ENCODE measurements at places on chromosomes 16 and 17. TPM values are rescaled to one million over a fixed set of nuclear protein-coding genes. Genes with fewer than 3 reads are reported as not detected.

Gene CD19
- not detected for polyA plus RNA-seq

Gene SNRNP25
- 61.9 TPM for polyA plus RNA-seq

Gene HNF1B
- not detected for polyA plus RNA-seq

Gene OR2C1
- not detected for polyA plus RNA-seq

Gene FOXJ1
- polyA plus RNA-seq, result not detected

Gene KLHDC4
- 51.2 TPM for polyA plus RNA-seq

Gene CIITA
- 0.23 TPM for polyA plus RNA-seq

Gene OR1F1
- 0.71 TPM for polyA plus RNA-seq

Gene C17orf78
- polyA plus RNA-seq, result not detected

GRCh38 chr17:55776271-55776670, 25.4 kb downstream of the PCTP start:
- no peak overlapping the region for H3K27ac ChIP-seq
- no peak for DNase-seq
- H3K36me3 ChIP-seq, result peaks cover 64% of the 10 kb centered on the region

DNA sequence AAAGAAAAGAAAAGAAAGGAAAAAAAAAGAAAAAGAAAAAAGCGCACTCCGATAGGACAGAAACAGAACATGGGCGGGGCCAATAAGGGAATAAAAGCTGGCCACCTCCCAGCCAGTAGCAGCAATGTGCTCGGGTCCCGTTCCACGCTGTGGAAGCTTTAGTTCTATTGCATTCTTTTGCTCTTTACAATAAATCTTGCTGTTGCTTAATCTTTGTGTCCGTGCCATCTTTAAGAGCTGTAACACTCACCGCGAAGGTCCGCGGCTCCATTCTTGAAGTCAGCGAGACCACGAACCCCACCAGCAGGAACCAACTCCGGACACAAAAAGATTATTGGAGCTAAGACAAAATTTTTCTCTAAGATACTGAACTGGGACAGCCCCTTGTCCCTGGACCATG, 3.1 kb upstream of the ARL5C start:
- no peak overlapping the region for H3K4me3 ChIP-seq
- no peaks in the 10 kb centered on the region for H3K27me3 ChIP-seq
- H3K36me3 ChIP-seq, result no peaks in the 10 kb centered on the region
- peaks cover 3% of the 10 kb centered on the region for H3K4me1 ChIP-seq
- DNase-seq, result no peak

DNA sequence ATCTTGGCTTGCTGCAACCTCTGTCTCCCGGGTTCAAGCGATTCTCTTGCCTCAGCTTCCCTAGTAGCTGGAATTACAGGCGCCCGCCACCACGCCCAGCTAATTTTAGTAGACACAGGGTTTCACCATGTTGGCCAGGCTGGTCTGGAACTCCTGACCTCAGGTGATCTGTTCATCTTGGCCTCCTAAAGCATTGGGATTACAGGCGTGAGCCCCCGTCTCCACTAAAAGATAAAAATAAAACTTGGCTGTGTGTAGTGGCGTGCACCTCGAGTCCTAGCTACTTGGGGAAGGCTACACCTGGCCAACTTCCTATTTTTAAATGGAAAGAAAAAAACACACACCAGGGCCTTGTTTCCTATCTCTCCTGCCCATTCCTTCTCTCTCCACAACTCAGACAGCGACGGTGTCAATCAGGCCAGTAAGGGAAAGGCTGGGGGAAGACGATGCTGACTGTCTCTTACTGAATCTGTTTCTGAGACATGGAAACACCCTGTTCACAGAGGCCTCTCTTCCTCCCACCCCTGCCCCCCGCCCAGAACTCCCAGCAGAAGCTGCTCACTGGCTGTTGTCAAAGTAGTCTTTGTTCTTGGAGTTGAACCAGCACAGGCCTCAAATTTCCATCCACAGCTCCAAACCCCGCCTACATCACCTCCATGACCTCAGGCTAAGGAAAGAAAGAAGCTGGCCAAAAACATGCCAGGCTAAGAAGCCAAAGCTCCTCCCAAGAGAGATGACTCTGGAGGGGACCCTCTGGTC, 96.6 kb downstream of the NXN start:
- no peak overlapping the region for H3K4me3 ChIP-seq
- no peaks in the 10 kb centered on the region for H3K36me3 ChIP-seq
- H3K27ac ChIP-seq, result no peak overlapping the region
- H3K4me1 ChIP-seq, result no peaks in the 10 kb centered on the region
- no peak for DNase-seq
- H3K27me3 ChIP-seq, result peaks cover 13% of the 10 kb centered on the region

DNA sequence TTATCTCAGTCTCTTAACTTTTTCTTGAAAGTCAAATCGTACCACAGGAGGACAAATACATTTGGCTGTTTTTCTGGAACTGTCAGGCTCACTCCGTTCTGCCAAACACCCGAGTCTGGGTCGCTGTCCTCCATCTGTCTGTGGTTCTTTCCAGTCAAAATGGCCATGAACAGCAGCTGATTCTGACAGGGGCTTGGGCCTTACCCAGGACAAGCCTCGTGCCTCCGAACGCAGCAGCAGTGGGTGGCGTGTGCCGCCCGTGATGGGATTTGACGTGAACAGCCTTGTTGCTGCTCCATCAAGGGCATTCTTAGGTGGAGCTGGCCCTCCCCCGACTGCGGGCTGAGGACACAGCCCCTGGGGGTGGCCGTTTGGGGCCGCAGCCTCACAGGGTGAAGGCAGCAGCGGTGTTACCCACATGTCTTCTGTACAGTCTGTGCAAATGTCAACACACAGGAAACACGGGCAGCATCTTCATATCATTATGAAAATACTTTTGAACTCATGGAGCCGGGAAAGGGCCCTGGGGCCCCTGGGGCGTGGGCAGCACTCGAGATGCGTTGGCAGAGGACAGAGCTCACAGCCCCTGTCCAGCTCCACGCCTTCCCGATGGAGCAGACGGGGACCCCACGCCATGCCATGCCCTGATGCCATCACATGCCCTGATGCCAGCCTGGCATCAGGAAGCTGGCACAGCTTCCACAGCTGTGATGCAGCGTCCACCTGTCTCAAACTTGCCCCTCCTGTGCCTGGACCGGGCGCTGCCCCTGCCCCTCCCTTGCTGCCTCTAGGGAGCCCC, 8.6 kb upstream of the ACSF3 start:
- H3K4me3 ChIP-seq, result no peak overlapping the region
- no peaks in the 10 kb centered on the region for H3K36me3 ChIP-seq
- H3K27me3 ChIP-seq, result peaks cover 36% of the 10 kb centered on the region
- H3K27ac ChIP-seq, result no peak overlapping the region
- DNase-seq, result no peak
- H3K4me1 ChIP-seq, result peaks cover 3% of the 10 kb centered on the region

DNA sequence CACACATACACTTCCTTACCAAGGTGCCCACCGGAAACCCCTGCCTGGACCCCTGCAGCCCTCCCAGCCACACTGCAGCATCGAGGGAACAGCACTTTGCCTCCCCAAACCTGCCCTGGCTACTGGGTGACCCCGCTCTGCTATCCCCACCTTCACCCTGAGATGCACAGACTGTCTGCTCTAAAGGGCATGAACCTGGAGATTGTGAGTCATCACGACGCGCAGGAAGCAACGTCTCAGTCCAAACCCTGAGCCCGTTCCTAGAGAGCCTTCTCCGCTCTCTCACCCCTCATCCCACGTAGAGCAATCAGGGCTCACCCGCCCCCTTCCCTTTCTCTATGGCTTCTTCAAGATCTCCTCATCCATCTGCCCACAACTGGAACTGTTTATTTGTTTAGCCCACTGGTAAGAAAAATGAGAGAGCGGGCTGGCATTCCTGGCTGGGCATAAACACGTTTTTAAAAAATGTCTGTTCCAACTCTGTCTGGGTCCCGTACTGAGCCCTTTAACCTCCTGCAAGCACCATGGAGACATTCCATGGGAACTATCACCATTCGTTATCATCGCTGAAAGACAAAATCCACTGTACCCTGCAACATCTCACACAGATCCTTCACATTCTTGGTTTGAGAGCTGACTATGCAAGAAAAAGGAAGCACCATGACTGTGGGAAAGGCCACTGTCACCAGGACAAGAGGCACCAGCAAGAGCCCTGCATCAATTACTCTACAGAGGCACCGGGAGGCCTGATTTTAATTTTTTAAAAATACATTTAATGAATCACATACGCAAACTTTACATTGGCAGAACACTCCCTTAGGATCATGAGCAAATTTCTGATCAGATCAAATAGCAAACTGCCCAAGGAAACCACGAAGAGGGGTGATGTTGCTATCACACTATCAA, 28.2 kb downstream of the ZFHX3 start:
- DNase-seq, result no peak
- H3K27ac ChIP-seq, result peak overlapping the region; percentile 50
- H3K27me3 ChIP-seq, result no peaks in the 10 kb centered on the region

GRCh38 chr16:4647644-4647980, 23.0 kb downstream of the MGRN1 start:
- DNase-seq, result no peak
- H3K27me3 ChIP-seq, result no peaks in the 10 kb centered on the region
- no peaks in the 10 kb centered on the region for H3K4me1 ChIP-seq
- no peak overlapping the region for H3K4me3 ChIP-seq
- no peak overlapping the region for H3K27ac ChIP-seq
- peaks cover 15% of the 10 kb centered on the region for H3K36me3 ChIP-seq

DNA sequence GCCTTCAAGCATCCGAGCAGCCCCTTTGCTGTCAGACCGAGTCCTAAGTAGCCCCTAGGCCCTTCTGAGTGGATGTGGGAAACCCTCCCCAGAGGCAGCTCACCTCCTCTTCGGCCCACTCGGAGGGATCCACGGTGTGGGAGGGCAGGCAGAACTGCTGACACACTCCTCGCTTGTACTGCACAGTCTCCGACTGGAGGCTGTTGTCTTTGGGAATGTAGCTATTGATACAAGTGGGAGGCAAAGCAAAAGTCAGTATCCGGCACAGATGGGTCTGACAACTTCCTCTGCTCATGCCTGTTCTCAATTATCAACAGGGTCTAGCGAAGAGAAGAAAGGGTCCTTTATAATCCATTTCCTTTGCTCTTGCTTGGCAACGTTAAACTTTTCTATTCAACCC, 25.9 kb upstream of the FOXJ1 start:
- peaks cover 3% of the 10 kb centered on the region for H3K4me1 ChIP-seq
- no peak overlapping the region for H3K4me3 ChIP-seq
- H3K27me3 ChIP-seq, result no peaks in the 10 kb centered on the region

- H3K27me3 ChIP-seq, result no peaks in the 10 kb centered on the region
- H3K36me3 ChIP-seq, result no peaks in the 10 kb centered on the region
- H3K4me1 ChIP-seq, result no peaks in the 10 kb centered on the region
- no peak for DNase-seq
- H3K4me3 ChIP-seq, result no peak overlapping the region
- no peak overlapping the region for H3K27ac ChIP-seq
Measured at GRCh38 chr16:24382762-24383407, 126.8 kb downstream of the CACNG3 start.

GRCh38 chr17:2755891-2756724, 6.7 kb upstream of the CCDC92B start:
- H3K27me3 ChIP-seq, result 0 out of 2 replicates have a peak, but pooled peaks cover 7% of the 10 kb centered on the region
- H3K4me1 ChIP-seq, result no peaks in the 10 kb centered on the region
- no peak overlapping the region for H3K4me3 ChIP-seq

- no peak overlapping the region for H3K4me3 ChIP-seq
- H3K36me3 ChIP-seq, result no peaks in the 10 kb centered on the region
- no peak for DNase-seq
- H3K27ac ChIP-seq, result peak overlapping the region; percentile 95
- H3K27me3 ChIP-seq, result no peaks in the 10 kb centered on the region
Measured at GRCh38 chr17:66975188-66975587, 10.7 kb downstream of the CACNG4 start.

GRCh38 chr16:60225541-60225940, 1491.4 kb upstream of the GOT2 start:
- H3K4me3 ChIP-seq, result no peak overlapping the region
- no peak overlapping the region for H3K27ac ChIP-seq
- no peaks in the 10 kb centered on the region for H3K36me3 ChIP-seq
- DNase-seq, result no peak
- H3K27me3 ChIP-seq, result no peaks in the 10 kb centered on the region
- H3K4me1 ChIP-seq, result no peaks in the 10 kb centered on the region

DNA sequence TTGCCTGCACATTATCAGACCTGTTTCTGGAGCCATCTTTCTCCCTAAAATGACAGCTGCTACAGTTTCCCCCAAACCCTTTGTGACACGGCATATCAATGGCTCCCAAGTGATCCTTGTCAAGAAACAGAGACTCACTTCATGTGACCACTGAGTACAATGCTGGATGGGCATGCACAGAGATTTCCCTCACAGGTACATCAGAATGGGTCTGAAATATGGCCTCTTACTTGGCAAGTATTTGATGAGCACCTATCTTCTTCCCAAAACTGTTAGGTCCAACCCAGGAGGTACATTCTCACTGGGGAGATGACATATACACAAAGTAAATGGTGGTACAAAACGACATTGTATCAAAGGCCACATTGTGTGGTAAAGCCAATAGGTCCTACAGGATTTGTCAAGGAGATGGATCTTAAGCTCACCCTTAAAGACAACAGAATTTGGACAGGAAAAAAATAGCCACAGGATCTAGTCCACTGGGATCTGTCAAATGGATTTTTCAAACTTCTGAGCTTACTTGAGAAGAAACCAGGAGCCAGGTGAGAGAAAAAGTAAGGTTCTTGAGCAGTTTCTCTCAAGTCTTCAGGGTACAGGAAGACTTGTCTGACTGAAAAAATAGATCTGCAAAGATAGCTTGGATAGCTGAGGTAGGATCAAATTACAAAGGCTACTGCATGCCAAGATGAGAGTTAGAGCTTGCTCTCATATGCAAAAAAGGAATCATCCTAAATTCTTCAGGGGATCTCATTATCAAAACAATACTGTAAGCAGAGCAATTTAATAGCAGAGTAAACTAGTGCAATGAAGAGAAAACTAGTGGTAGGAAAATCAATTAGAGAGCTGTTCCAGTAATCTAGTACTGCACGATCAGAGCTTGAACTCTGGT, 28.8 kb downstream of the RNF43 start:
- H3K4me1 ChIP-seq, result no peaks in the 10 kb centered on the region
- DNase-seq, result no peak
- no peaks in the 10 kb centered on the region for H3K36me3 ChIP-seq
- no peak overlapping the region for H3K4me3 ChIP-seq

- no peak overlapping the region for H3K27ac ChIP-seq
- no peaks in the 10 kb centered on the region for H3K36me3 ChIP-seq
- H3K4me3 ChIP-seq, result no peak overlapping the region
- H3K4me1 ChIP-seq, result peaks cover 33% of the 10 kb centered on the region
- no peak for DNase-seq
- no peaks in the 10 kb centered on the region for H3K27me3 ChIP-seq
Measured at GRCh38 chr16:56272583-56272894, 81.2 kb downstream of the GNAO1 start.

- no peaks in the 10 kb centered on the region for H3K36me3 ChIP-seq
- no peak overlapping the region for H3K27ac ChIP-seq
- no peak overlapping the region for H3K4me3 ChIP-seq
- H3K4me1 ChIP-seq, result no peaks in the 10 kb centered on the region
Measured at GRCh38 chr17:55348749-55349354, 72.8 kb downstream of the MMD start.

DNA sequence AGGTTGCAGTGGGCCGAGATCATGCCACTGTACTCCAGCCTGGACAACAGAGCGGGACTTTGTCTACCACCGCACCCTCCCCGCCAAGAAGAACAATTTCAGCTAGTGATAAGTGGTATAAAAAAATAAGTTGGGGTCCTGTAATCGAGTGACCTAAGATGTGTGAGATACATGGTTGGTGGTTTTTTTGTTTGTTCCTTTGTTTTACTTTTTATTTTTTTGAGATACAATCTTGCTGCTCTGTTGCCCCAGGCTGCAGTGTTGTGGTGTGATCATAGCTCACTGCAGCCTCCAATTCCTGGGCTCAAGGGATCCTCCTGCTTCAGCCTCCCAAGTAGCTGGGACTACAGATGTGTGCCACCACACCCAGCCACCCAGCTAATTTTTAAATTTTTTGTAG, 58.7 kb downstream of the PITPNC1 start:
- no peak for DNase-seq
- H3K27me3 ChIP-seq, result no peaks in the 10 kb centered on the region
- H3K4me3 ChIP-seq, result no peak overlapping the region
- H3K27ac ChIP-seq, result no peak overlapping the region
- H3K4me1 ChIP-seq, result peaks cover 29% of the 10 kb centered on the region
- no peaks in the 10 kb centered on the region for H3K36me3 ChIP-seq

All from SK-N-SH (cell line).